ENCODE measurements at places on chromosomes 3 and 15.

GRCh38 chr3:72271216-72271615 is 486.3 kb upstream of the PROK2 start:
- no peak overlapping the region for H3K4me3 ChIP-seq
- no peaks in the 10 kb centered on the region for H3K36me3 ChIP-seq
- H3K27ac ChIP-seq = no peak overlapping the region
- no peaks in the 10 kb centered on the region for H3K27me3 ChIP-seq
- H3K4me1 ChIP-seq = peaks cover 39% of the 10 kb centered on the region

- peaks cover 6% of the 10 kb centered on the region for H3K4me1 ChIP-seq
- no peak overlapping the region for H3K27ac ChIP-seq
- H3K4me3 ChIP-seq = no peak overlapping the region
- no peak for DNase-seq
- H3K27me3 ChIP-seq = peaks cover 7% of the 10 kb centered on the region
- H3K36me3 ChIP-seq = no peaks in the 10 kb centered on the region
Measured at GRCh38 chr15:88400591-88401250, 66.5 kb downstream of the MRPL46 start.

- H3K27me3 ChIP-seq = peaks cover 24% of the 10 kb centered on the region
- H3K4me1 ChIP-seq = no peaks in the 10 kb centered on the region
- no peak overlapping the region for H3K4me3 ChIP-seq
- H3K27ac ChIP-seq = no peak overlapping the region
- no peaks in the 10 kb centered on the region for H3K36me3 ChIP-seq
- no peak for DNase-seq
Measured at GRCh38 chr3:183114384-183115178, 15.3 kb upstream of the MCCC1 start.

GRCh38 chr3:60767536-60767935 is 483.7 kb downstream of the FHIT start:
- H3K27ac ChIP-seq = no peak overlapping the region
- DNase-seq = no peak

DNA sequence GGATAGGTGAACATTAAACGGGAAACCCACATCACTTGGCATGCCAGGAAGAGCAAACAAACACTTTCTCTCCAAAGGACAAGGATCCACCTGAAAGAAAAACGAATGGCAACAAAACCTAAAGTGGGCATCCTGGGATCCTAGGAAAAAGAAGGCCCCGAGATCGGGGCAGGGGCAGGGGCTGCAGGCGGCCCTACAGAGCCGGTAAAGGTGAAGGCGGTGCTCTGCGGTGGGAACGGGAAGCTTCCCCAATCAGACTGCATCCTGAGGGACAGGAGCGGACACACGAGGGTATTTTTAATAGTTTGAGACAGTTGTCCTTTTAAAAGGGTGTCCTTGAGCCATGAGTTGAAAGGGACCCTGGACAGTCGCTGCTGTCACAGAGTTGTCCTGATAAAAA is 24.9 kb upstream of the GABRA5 start:
- H3K36me3 ChIP-seq = no peaks in the 10 kb centered on the region
- H3K27me3 ChIP-seq = no peaks in the 10 kb centered on the region
- H3K27ac ChIP-seq = no peak overlapping the region
- DNase-seq = no peak
- no peaks in the 10 kb centered on the region for H3K4me1 ChIP-seq
- no peak overlapping the region for H3K4me3 ChIP-seq

- no peaks in the 10 kb centered on the region for H3K4me1 ChIP-seq
- no peak for DNase-seq
- no peaks in the 10 kb centered on the region for H3K27me3 ChIP-seq
- no peak overlapping the region for H3K4me3 ChIP-seq
Measured at GRCh38 chr3:17399586-17399985, 342.8 kb downstream of the TBC1D5 start.

DNA sequence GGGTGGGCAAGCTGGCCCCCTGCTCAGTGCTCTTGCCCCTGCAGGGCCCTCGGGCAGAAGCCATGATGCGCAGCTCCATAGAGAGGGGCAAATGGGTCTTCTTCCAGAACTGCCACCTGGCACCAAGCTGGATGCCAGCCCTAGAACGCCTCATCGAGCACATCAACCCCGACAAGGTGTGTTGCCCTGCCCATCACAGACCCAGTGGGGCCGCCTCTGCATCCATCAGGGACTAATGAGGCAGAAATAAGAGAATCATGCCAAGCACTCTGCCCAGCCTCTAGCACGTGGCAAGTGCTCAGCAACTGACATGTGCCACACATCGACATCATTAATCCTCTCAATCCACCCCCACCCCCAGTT is 49.4 kb downstream of the SEMA3G start:
- H3K4me3 ChIP-seq = no peak overlapping the region
- H3K27me3 ChIP-seq = no peaks in the 10 kb centered on the region
- no peak for DNase-seq
- no peak overlapping the region for H3K27ac ChIP-seq

- no peaks in the 10 kb centered on the region for H3K4me1 ChIP-seq
- H3K27me3 ChIP-seq = no peaks in the 10 kb centered on the region
- no peak for DNase-seq
- H3K27ac ChIP-seq = no peak overlapping the region
- no peak overlapping the region for H3K4me3 ChIP-seq
- no peaks in the 10 kb centered on the region for H3K36me3 ChIP-seq
Measured at GRCh38 chr15:100471933-100472332, 56.8 kb downstream of the CERS3 start.

DNA sequence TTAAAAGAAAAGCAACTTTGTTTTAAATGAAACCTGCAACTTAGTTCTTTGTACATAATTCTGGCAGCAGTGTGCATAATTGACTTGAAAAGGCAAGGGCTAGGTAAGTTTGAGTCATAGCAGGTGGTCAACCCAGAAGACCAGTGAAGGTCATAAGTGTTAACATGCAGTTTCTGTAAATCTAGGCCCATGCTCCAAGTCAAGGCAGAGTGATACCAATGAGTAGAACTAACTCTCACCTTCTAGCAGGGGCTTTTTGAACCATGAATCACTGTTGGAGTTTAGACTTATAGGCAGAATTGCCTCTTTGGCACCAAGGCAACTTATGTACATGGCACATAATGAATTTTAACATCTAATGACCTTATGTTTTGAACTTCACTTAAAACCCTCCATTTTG is 29.5 kb upstream of the IL20RB start:
- DNase-seq = no peak
- H3K4me3 ChIP-seq = no peak overlapping the region
- no peak overlapping the region for H3K27ac ChIP-seq
- peaks cover 33% of the 10 kb centered on the region for H3K4me1 ChIP-seq

- DNase-seq = peak; percentile 21
- H3K4me3 ChIP-seq = peak overlapping the region; percentile 42
- no peaks in the 10 kb centered on the region for H3K27me3 ChIP-seq
- peaks cover 18% of the 10 kb centered on the region for H3K36me3 ChIP-seq
Measured at GRCh38 chr15:99279827-99280226, 28.5 kb downstream of the LRRC28 start.

GRCh38 chr3:132253262-132253878 is 63.8 kb upstream of the ACP3 start:
- no peak overlapping the region for H3K27ac ChIP-seq
- no peaks in the 10 kb centered on the region for H3K36me3 ChIP-seq
- no peaks in the 10 kb centered on the region for H3K4me1 ChIP-seq
- no peak overlapping the region for H3K4me3 ChIP-seq

- no peak for DNase-seq
- H3K36me3 ChIP-seq = peaks cover 6% of the 10 kb centered on the region
- peaks cover 10% of the 10 kb centered on the region for H3K4me1 ChIP-seq
- H3K27me3 ChIP-seq = no peaks in the 10 kb centered on the region
Measured at GRCh38 chr3:106611841-106612240, 743.0 kb upstream of the CBLB start.

DNA sequence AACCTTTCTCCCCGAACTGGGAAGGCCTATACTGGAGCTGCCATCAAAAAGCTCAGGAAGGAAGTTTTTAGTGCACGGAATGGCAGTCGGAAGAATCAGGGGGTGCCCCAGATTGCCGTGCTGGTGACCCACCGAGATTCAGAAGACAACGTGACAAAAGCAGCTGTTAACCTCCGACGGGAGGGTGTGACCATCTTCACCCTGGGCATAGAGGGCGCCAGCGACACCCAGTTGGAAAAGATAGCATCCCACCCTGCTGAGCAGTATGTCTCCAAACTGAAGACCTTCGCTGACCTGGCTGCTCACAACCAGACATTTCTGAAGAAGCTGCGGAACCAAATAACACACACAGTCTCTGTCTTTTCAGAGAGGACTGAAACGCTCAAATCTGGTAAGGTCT is 48.2 kb downstream of the COL6A6 start:
- no peak overlapping the region for H3K27ac ChIP-seq
- H3K4me1 ChIP-seq = no peaks in the 10 kb centered on the region
- H3K36me3 ChIP-seq = no peaks in the 10 kb centered on the region
- H3K4me3 ChIP-seq = no peak overlapping the region
- no peaks in the 10 kb centered on the region for H3K27me3 ChIP-seq

DNA sequence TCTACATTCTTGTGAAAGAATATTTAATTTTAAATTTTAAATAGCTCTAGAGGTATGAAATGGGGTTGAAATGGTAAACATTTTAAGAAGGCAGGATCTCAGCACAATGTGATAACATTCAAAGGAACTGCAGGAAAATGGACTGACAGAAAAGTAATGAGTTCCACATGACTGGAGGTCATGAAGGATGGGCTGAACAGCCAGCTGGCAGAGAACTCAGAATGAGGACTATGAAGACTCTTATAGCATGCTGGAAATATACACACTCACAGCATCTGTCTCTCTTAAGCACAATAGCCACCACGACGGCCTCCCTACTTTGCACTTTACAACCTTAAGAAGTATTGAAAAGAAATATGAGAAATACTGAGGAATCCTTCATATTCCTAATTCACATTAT is 94.7 kb downstream of the TNIK start:
- no peaks in the 10 kb centered on the region for H3K27me3 ChIP-seq
- peaks cover 24% of the 10 kb centered on the region for H3K36me3 ChIP-seq
- no peak for DNase-seq
- H3K4me3 ChIP-seq = no peak overlapping the region

- no peaks in the 10 kb centered on the region for H3K4me1 ChIP-seq
- no peaks in the 10 kb centered on the region for H3K36me3 ChIP-seq
- no peak overlapping the region for H3K4me3 ChIP-seq
- no peak for DNase-seq
- H3K27ac ChIP-seq = no peak overlapping the region
- no peaks in the 10 kb centered on the region for H3K27me3 ChIP-seq
Measured at GRCh38 chr3:156102267-156102931, 18.0 kb upstream of the KCNAB1 start.

DNA sequence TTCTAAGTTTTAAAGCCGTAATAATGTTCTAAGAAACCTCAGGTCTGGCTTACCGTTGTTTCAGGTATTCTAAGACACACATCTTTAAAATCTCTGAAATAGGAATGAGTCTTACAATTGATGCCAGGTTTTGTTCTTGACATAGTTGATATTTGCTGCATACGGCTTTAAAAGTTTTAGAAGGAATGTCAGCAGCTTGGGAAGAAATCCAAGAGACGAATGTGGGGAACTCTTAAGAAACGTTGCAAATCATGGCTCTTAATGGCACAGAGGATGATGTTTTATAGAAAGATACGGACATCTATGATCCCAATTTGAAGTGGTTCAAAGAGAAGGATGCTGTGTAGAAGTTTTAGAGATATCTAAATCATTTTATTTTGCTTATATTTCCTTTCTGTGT is 11.5 kb downstream of the NUDT16 start:
- peaks cover 2% of the 10 kb centered on the region for H3K4me1 ChIP-seq
- peaks cover 2% of the 10 kb centered on the region for H3K27me3 ChIP-seq
- no peak for DNase-seq
- no peaks in the 10 kb centered on the region for H3K36me3 ChIP-seq

GRCh38 chr3:150260398-150260710 is 147.7 kb upstream of the TSC22D2 start:
- DNase-seq = no peak
- H3K27ac ChIP-seq = no peak overlapping the region
- peaks cover 7% of the 10 kb centered on the region for H3K27me3 ChIP-seq
- H3K36me3 ChIP-seq = no peaks in the 10 kb centered on the region

DNA sequence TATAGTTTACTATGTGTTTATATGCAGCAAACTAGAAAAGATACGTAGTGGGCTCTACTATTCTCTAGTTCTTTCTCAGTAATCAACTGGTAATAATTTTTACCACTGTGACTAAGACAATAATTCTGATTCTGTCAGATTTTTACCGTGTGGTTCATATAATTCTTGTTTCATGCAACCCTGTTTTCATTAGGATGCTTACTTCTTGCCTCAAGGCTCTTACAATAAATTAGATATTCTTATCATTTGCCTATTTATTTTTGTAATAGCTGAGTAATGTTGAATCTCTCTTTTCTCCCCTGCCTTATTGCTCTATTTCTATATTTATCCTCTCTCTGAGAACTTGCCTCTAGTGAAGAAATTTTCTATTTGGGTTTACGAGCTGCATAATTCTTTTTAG is 524.7 kb downstream of the NAALADL2 start:
- no peak overlapping the region for H3K4me3 ChIP-seq
- H3K36me3 ChIP-seq = no peaks in the 10 kb centered on the region
- H3K27ac ChIP-seq = no peak overlapping the region
- no peak for DNase-seq

DNA sequence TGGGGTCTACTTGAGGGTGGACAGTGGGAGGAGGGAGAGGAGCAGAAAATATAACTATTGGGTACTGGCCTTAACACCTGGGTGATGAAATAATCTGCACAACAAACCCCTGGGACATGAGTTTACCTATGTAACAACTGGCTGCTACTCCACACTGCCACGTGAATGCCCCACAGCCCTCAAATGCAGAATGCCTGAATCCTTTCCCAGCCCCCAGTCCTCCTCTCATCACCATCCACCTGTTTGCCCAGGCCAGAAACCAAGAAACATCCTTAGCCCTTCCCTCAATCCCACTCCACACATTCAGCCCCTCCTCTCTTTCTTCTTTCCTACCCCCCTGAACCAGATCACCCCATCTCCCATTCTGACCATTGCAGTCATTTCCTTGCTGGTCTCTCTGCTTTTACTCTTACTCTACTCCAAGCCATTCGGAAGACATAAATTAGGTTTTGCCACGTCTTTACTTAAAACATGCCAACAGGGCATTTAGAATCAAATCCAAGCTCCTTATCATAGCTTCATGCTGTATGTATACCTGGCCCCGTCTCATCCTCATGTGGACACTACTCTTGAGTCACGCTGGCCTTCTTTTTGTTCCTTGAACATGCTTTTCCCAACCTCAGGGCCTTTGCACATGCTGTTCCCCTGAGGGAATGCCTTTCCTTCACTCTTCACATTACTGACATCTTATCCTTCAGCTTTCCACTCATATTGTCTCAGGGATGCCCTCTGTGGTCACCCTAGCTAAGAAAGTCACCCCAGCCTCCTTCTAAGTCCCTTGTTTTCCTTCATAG is 137.5 kb upstream of the ABHD17C start:
- no peak overlapping the region for H3K4me3 ChIP-seq
- no peak for DNase-seq
- H3K4me1 ChIP-seq = no peaks in the 10 kb centered on the region
- no peaks in the 10 kb centered on the region for H3K36me3 ChIP-seq
- peaks cover 15% of the 10 kb centered on the region for H3K27me3 ChIP-seq

- no peak overlapping the region for H3K27ac ChIP-seq
- no peaks in the 10 kb centered on the region for H3K36me3 ChIP-seq
- DNase-seq = no peak
- H3K4me1 ChIP-seq = no peaks in the 10 kb centered on the region
Measured at GRCh38 chr3:135597855-135598254, 367.7 kb upstream of the PPP2R3A start.

GRCh38 chr3:27943106-27943505 is 221.0 kb upstream of the EOMES start:
- H3K36me3 ChIP-seq = peaks cover 4% of the 10 kb centered on the region
- H3K27ac ChIP-seq = no peak overlapping the region
- DNase-seq = no peak
- no peaks in the 10 kb centered on the region for H3K4me1 ChIP-seq
- H3K4me3 ChIP-seq = no peak overlapping the region

- no peaks in the 10 kb centered on the region for H3K4me1 ChIP-seq
- no peak overlapping the region for H3K4me3 ChIP-seq
- DNase-seq = no peak
Measured at GRCh38 chr3:100577382-100578008, 31.9 kb upstream of the ADGRG7 start.
